ENCODE measurements at places on chromosomes 12 and 14.

GRCh38 chr14:68705741-68706283 lies 87.1 kb downstream of the ZFP36L1 start:
- DNase-seq, result no peak

GRCh38 chr14:50103558-50103957 lies 12.8 kb downstream of the VCPKMT start:
- DNase-seq, result no peak

DNA sequence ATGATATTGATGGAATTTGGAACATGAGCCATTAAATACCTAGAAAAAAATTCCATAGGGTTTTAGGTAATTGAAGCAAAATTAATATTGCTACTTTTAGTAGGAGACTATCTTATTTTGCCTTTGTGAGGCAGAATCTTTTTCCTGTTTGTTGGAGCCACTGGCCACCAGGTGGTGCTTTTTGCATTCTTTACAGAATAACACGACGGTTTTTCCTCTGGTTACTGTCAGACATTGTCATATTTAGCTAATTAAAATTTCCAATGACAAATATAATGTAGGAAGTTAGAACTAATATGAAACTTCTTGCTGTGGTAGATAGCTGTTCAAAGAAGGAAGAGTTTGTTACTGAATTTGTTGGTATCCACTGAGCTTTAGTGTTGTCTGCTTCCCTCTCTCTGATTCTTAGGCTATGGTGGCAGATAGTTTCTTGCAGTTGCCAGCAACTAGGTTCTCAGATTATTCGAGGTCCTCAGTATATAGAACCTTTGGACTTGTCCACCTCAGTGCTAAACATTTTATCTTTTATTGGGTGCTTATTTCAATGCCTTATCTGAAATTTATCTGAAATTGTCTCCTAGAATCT lies 25.7 kb downstream of the RAB21 start:
- no peak for DNase-seq

- DNase-seq, result no peak
Measured at GRCh38 chr14:51079489-51079888, 15.4 kb downstream of the TRIM9 start.

DNA sequence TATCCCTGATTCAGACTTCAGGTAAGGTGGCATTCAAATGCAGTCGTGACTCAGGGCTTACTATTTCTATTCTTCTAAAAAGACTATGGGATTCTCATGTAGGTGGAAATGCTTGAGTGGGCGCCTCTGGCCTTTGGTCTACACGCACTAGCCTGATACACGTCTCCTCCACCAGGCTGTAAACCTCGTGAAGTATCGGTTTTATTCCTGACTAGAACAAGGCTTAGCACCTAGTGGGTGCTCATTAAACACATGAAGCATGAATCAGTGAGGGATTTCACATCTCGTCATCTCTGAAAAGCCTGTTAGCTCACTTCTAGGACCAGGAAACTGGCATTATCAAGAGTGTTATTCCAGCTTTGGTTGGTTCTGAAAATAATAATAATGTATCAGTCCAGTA lies 17.7 kb upstream of the HNF1A start:
- DNase-seq, result no peak

DNA sequence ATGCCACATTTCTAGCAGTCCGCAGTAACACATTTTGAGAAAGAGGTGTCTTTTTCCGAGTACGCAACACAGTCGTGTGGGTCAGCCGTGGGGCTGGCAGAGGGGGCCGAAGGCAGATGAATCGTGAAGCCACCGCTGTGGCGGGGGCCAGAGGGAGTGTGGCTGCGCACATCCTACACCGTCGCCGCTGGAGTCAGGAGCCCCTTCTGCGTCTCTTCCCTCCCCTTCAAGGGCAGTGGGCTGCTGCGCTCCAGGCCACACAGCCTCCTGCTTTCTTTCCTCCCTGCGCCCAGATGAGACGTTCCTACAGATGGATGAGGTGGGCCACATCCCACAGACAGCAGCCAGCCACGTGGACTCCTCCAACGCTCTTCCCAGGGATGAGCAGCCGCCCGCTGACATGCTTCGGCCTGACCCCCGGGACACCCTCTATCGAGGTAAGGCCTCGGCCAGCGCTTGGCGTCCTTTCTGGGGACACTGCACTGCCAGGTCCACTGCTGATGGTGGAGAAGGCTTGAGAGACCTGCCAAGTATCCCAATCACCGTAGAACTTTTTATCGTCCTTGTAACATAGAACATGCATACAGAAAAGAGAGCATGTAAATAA lies 89.8 kb downstream of the B4GALNT3 start:
- DNase-seq, result no peak

DNA sequence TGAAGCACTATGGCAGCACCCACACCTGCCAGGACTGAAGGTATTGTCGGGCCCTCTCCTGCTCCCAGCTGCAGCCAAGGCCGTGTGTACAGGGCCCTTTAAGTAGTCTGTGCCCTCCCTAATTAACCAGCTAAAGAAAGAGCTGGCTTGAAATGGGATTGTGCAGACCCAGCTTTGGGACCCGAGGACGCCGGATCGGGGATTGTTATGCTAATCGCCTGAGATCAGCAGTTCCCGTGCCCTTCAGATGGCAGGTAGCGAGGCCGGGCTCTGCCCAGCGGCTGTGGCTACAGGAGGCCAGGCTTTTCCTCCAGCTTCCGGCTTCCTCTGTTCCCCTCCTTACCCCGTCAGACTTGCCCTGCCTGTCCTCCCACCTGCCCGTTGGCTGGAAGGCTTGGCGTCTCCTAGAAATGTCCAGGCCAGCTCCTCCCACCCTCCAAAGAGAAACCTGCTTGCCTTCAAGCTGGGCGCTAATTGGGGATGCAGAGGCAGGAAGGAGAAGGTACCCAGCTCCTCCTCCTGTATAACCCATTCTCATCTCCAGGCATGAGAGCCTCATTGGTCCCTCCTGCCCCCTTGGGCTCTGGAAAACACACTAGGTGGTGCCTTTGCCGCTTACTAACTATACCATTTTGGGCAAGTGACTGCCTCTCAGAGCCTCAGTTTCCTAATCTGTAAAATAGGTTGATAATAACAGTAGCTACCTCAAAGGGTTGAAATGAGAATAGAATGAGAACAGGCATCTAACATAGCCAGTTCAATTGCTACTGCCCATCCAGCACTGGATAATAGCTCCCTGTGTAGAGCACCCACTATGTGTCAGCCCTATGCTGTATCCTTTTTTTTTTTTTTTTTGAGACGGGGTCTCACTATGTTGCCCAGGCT lies 25.8 kb upstream of the MSI1 start:
- DNase-seq, result no peak

DNA sequence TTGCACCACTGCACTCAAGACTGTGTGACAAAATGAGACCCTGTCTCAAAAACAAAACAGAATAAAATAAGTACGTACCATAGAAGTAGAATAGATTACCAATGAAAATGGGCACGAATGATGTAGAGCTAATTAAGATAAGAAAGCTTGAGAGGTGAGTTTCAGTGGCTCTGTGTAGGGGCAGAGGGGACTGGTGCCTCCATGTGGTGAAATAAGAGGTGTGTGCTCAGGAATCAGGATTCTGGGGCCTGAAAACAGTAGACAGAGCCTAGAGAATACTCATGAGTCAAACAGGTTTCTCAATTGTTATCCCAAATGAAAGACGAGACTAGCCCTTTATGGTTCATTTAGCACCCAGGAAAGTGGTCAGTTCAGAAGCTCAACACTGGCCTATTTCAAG lies 1145.1 kb downstream of the FLRT2 start:
- no peak for DNase-seq

GRCh38 chr12:12319451-12320183 lies 30.4 kb downstream of the MANSC1 start:
- DNase-seq, result no peak

DNA sequence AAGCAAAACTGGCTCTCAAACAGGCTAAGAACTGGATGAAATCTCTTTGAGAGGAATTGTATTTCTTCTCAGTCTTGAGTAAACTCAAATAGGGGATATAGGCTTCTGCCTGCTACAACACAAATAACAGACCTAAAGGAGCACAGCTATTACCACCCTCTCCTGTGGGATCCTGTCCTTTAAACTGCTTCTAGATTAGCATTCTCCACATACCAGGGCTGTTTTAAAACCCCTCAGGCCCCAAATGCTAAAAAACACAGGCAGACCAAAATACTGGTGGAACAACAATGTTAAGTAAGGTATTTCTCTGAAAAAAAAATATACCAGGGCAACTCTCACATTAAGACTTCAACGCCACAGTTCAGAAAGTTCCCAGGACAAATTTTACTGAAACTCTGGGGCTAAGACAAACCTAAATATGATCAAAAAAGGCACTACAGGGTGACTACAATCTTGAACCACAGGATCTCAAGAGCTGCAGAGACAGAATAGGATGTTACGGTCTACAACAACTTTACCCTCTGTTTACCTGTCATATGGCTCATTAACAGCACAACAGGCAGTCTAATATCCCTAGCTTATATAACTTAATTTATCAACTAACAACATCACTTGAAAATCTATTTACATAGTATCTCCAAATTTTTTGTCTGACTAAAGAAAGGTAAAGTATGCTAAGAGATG lies 7.2 kb downstream of the CPNE8 start:
- DNase-seq, result no peak

GRCh38 chr14:100662879-100663760 lies 63.6 kb upstream of the DLK1 start:
- no peak for DNase-seq

DNA sequence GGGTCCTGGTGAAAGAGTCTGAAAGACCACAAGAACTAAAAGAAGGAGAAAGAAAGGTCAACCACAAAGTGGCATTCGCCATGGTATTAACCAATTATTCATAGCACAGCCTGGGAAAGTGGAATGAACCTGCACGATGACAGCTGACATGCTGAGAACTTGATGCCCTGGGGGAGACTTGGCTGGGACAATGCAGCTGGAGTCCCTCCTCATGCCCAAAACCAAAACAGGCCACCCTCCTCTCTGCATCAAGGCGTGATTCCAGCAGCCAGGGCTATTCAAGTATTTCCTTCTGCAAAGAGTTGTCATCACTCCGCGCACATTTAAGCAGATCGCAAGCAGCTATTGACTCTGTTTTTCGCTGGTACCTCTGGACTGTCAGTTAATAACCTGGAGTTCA lies 167.1 kb upstream of the NOS1 start:
- DNase-seq, result no peak

DNA sequence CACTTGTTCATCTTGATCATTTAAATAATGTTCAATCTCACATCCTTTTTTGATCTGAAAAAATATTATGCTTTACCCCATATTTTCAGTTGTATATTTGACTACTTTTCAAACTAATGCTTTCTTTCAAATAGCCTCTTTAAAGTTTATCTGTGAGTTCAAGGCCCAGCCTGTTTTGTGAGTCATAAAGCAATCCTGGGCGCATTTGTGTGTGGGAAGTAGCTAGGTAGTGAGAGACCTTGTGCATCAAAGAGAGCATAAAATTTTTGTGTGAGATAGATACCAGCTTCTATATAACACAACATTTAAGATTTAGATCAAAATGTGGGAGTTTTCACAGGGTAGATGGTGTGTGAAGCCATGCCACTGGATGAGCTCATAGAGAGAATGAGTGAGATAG lies 405.6 kb downstream of the NAV3 start:
- DNase-seq, result no peak

DNA sequence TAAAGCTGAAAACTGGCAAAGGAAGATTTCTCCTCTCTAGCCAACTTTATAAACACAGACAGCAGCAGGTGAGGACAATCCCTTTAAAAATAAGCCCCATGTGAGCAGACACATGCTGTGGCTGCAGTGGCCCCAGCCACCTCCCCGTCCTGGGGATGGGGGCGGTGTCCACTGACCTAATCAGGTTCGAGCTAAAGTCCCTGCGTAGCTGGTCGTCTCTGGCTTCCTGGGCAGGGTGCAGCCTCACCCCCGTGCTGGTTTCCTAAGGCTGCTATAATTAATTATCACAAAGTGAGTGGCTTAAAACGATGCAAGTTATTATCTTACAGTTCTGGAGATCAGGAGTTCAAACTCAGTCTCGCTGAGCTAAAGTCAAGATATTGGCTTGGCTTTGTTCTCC lies 1.0 kb downstream of the BDKRB1 start:
- DNase-seq, result no peak

DNA sequence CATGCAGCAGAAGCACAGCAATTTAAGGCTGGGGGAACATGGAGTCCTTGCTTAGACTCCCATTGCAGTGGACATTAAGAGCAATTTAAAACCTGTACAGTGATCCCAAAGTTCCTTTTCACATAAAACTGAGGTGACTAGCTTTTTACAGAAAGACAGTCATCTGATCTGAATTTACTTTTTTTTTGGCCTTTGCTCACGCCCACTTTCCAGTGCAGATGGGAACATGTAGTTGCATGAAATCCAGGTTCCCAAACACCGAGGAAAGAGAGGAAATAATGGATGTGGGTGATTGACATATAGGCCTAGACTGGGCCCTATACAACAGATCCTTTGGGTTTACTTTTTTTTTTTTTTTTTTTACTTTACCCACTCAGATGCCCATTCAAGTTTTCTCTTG lies 126.4 kb upstream of the PTPRB start:
- DNase-seq, result no peak

DNA sequence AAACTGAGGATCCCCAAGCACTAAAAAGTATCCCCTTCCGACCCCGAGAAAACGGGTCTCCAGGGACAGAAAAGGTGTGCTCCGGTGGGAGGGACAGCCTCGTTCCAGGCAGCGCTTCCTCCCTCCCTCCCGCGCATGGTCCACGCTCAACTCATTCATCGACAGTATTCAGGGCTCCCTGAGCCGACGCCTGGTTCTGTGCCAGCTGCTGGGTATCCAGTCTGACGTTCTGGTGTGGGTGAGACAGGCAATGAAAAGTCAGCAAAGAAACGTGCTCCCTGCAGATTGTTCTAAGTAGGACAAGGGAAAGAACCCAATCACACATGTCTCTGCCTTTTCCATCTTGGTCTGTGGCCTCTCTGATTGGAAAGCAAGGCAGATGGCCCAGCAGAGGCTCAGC lies 19.6 kb upstream of the SMOC1 start:
- DNase-seq, result no peak

GRCh38 chr12:76755829-76756379 lies 8.0 kb upstream of the ZDHHC17 start:
- no peak for DNase-seq

DNA sequence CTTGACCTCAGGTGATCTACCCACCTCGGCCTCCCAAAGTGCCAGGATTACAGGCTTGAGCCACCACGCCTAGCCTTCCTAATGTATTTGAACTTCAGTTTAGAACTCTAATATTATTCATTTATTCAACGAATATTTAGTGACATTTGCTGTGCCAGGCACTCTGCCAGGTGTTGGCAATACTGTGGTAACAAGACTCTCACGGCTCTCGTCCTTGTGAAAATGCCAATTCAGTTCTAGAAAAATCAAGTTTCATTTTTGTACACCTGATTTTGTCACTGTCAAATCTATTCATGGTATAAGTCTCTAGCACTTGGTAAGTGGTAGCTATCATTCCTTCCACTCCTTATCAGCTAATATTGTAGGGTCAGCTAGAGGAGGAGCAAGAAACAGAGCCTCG lies 6.3 kb upstream of the PWP1 start:
- DNase-seq, result no peak

DNA sequence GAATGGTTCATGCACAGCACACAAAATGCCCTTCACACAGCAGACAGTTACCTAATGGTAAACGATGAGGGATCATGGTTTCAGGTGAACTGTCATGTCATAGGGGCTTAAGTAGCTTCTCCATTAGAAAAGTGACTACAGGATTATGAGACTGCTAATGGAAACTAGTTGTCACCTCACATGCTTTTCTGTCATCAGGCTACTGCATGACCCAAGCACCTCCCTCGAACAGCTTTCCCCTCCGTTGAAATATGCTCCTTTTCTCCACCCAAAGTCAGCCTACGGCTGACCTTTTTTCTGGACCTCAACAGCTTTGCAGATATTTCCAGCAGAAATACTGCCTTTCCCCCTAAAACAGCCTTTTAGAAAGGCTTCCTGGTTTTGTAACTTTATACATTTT lies 467.3 kb downstream of the EGLN3 start:
- no peak for DNase-seq

GRCh38 chr14:75070383-75070782 lies 942 bp downstream of the ZC2HC1C start:
- no peak for DNase-seq

All from left renal pelvis (tissue), 4 donors.